ENCODE measurements at places on chromosomes 2 and 18.

DNA sequence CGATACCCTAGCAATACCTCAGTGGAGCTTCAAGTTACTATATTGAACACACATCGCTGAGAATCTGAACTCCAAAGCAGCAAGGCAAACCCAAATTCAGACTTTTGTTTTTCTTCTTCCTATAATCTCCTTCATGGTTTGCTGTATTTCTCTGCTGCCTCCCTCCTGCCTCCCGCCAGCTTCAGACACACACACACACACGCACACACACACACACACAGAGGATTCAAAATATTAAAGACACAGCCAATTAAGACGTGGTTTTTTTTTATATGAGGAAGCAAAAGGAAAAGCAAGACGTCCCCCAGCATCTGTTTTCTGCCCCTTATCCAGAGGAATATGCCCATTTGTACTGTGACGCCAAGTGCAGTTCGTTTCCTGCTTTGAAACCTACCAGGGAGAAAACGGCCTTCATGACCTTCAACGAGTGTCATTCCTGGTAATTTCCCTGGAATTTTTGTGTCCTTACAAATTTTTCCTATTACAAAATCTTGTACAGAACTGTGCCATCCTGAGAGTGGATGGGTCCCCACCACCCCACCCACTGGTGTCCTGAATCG lies 547.9 kb upstream of the ID2 start:
- no peak for DNase-seq

DNA sequence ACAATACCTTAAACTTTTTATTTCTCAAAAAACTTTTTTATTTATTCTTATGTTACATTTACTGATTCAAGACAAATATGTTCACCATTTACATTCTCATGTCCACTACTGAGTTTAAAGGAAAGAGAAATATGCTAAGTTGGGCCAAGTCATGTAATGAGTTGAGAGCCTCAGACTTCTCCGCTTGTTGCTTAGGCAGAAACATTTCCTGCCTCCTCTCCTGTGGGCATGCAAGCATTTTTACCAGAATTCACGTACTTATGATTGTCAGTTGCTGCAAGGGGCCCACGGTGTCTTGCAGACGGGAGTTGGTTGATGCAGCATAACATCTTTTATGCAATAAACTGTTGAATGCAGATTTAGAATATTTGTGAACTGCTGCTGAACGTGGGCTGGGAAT lies 51.8 kb downstream of the MYO1B start:
- no peak for DNase-seq

GRCh38 chr2:169173876-169174275 lies 104.5 kb downstream of the DHRS9 start:
- no peak for DNase-seq

DNA sequence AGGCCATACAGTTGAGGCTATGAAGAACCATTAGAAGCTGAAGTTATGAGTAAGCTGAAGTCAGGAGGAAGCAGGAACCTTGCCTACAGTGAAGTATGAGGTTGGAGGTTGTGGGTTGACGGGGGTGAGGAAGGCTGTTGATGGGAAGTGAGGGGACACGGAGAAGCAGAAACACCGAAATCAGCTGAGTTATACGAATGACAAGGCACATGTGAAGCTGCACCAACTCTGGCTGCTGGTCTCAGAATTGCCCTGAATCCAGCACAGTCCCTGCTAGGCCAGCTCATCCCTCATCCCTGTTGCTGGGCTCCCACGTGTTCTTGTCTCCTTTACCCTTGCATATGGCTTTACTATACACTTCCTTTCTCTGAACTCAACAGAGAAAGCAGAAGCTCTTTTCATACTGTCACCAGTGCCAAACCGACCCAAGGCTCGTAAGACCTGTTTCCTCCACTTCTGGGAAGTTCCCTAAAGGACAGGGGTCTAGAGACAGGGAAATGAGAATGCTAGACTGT lies 9.2 kb upstream of the TMEM247 start:
- no peak for DNase-seq

DNA sequence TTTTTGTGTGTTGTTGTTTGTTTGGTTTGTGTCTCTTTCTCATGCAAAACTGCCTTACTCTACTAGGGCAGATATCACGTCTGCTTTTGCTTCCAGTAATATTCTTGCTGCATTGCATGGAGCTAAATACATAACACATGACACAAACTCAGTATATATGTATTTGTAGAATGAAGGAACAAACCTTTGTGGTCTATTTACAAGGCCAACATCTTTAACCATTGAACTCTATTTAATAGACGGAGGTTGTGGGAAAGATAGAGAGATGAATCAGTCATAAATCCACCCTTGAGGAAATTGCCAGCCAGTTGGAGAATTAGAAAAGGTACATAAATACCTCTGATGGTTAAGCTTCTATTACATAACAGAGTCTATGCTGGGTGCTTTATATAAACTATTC lies 26.0 kb upstream of the IL1RL1 start:
- no peak for DNase-seq

GRCh38 chr2:232456296-232457120 lies 555 bp downstream of the ALPI start:
- no peak for DNase-seq

DNA sequence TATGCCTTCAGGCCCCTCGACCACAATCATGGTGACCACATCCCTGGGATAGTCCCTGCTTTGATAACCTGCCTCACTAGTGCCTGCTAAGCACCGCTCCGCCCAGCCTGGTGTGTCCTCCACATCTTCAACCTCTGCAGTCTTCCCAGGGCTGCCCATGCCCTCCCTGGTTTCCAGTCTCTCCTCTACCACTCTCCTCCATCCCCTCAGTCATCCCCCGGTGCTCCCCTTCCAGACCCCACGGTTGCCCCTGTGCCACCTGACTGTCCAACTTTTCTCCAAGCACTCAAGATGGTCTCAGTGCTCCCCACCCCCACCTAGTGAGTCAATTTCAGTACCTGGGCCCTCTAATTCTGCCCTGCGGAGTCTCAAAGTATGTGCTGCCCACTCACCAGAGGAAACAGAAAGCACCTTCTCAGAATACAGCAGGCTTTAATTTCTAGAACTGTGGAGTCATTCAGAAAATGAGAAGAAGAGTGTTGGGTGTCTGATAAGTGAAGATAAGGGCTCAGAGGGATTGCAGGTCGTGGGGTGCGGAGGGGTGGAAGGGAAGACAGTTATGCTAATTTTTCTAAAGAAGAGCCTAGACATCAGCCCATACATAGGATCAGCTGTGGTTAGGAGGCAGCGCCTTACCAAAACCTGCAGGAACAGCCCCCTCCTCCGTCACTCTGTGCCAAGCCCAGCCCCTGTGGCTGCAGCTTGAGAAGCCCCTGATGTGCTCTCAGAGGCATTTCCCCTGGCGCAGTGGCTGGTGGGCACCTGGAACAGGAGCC lies 53.6 kb upstream of the CAB39 start:
- DNase-seq, result no peak

GRCh38 chr2:222888716-222889115 lies 27.9 kb downstream of the ACSL3 start:
- no peak for DNase-seq

Measured in skeletal muscle cell (primary cell).